ENCODE measurements at places on chromosomes 4 and X.

DNA sequence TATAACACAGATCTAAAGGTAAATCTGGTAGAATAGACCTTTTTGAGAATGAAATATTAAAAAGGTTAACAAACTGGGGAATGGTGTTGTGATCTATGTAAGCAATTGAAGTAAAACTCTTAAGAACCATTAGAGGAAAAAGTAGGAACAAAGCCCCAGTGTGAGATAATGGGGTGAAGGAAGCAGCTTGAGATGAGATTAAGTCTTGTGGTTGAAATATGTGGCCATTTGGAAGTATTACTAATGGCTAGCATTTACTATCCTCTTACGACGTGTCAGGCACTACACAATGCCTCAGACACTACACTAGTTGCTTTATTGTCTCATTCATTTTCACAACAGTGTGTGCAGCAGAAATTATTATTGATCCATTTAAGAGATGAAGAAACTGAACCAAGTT, 25.9 kb upstream of the NDNF start:
- DNase-seq = no peak

GRCh38 chr4:8778291-8778690, 93.3 kb downstream of the HMX1 start:
- DNase-seq = no peak

DNA sequence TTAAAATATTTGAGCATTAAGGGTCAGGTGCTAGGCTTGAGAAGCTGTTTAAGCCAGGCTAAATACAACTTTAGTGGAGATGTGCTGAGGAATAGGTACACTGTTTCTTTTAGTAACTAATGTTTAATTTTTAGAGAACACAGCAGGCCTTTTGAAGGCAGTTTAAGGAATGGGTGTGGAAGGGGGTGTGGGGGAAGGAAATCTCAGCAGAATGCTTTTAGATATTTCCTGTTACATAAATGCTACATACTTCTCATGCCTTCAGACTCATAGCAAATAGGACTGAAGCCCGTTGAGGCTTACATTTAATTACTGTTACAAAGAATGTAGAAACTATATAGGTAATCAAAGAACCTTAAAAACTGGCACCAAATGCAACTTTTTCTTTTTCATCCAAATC, 66.3 kb downstream of the WWC2 start:
- DNase-seq = no peak

- no peak for DNase-seq
These were observed 177.8 kb downstream of the RASL11B start for GRCh38 chr4:53039741-53040458.

- no peak for DNase-seq
These were observed 123.7 kb downstream of the STOX2 start for GRCh38 chr4:184028561-184029374.

- no peak for DNase-seq
These were observed 99.5 kb downstream of the CCSER1 start for GRCh38 chr4:90226734-90227133.

GRCh38 chr4:180840142-180840541, 1403.1 kb upstream of the TENM3 start:
- DNase-seq = no peak

GRCh38 chr4:68803013-68803412, 12.8 kb upstream of the UGT2B10 start:
- no peak for DNase-seq

GRCh38 chrX:39946822-39947221, 150.9 kb downstream of the BCOR start:
- no peak for DNase-seq

- no peak for DNase-seq
These were observed 121.8 kb upstream of the ADAMTS3 start for GRCh38 chr4:72690771-72691170.

- peak; percentile 25 for DNase-seq
These were observed 32.5 kb downstream of the LANCL3 start for GRCh38 chrX:37603938-37604409.

- no peak for DNase-seq
These were observed 12.0 kb downstream of the EVC2 start for GRCh38 chr4:5696341-5696740.

- DNase-seq = no peak
These were observed 247.2 kb upstream of the EPHA5 start for GRCh38 chr4:65917486-65917885.

DNA sequence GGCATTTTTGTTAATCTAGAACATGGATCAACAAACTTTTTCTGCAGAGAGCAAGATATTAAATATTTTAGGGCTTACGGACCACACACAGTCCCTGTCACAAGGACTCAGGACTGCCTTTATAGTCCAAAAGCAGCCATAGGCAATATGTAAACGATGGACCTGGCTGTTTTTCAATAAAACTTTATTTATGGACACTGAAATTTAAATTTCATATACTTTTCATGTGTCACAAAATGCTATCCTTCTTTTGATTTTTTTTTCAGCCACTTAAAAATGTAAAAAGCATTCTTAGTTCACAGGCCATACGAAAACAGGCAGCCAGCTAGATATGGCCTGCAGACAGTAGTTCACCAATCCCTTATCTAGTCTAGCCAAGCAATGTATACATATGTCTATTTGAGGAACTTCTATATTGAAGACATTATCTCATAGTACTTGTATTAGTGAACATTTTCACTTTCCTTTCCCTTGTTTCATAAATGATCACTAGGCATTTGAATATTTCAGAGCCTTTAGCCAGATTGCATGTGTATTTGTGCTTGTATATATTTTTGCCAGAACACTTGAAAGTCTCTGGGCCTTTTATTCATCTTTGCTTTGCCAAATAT, 350.9 kb downstream of the RPA4 start:
- DNase-seq = no peak

DNA sequence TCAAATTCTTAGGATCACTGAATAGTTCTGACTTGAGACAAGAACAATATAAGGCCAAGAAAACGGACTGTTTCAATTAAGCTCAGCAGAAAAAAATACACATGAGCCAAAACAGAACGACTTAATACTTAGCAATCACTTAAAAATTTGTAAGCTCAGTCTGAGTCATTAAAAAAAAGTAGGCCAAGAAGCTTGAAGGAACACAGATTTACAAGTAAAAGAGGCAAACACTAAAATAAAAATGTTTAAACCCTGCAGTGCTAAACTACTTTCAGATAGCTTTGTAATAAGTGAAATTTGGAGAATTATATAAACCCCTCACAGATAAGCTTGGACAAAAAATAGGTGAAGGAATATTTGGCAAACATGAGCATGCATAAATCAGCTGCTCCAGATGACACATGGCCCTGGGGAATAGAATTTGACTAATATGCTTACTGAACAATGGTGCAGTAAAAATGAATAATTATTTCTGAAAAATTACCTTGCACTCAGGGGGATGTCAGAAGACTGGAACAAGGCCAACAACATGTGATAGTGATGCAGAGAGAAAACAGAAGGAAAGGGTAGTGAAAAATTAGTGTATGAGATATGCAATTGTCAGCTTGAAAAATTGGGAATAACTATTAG, 49.6 kb downstream of the LNX1 start:
- DNase-seq = no peak

Measured in pons (tissue), 1 donor.